ENCODE measurements at places on chromosomes 4 and X.

DNA sequence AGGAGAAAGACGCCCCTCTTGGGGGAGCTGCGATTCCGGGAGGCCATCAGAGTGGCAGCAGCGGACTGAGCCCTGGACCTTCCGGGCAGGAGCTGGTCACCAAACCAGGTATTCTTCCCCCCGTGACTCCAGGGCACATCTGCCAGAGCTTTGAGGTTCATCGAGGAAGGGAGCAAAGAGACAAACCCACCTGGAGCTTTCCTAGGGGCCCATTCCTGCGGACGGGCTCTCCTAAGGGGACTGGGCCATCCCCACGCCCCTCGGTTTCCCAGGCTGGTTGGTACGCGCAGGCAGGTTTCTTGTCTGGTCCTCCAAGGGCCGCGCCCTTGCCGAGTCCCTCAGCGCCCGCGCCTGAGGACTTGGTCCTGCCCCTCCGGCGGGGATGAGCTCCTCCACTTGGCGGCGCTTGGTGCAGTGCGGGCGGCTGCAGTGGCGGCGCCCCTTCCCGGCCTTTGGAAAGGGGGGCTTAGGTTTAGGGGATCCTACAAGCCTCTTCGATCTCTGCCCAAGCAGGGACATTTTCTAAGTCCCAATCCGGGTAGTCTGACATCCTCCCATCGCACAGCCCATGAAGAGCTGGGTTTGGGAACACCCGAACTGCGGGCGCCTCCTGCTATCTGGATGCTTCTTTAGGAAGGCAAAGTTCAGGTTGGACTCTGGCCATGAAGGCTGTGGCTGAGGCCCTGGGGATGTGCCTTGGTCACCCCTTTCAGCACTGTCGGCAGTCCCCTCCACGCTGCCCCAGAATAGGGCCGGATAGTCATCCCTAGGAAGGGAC, 538 bp downstream of the STBD1 start:
- DNase-seq, result peak; percentile 24

DNA sequence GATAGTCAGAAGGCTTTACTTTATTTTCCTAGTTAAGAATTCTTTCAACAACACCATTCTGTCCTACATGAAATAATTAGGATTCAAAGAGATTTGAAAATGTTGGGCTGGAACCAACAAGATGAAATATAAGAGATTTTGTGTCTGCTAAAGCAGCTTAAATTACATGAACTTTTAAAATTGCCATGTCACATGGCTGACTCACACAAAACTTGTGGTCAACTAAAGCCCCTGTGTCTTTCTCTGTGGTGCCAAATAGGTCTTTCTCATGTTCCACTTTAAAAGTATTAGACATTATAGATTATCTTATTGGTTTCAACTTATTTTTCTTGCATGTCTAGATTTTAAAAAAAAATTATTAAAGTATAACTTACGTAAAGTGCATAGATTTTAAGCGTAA, 60.8 kb upstream of the FHL1 start:
- DNase-seq, result no peak

- no peak for DNase-seq
Measured at GRCh38 chrX:63739885-63740284, 45.1 kb downstream of the ARHGEF9 start.

DNA sequence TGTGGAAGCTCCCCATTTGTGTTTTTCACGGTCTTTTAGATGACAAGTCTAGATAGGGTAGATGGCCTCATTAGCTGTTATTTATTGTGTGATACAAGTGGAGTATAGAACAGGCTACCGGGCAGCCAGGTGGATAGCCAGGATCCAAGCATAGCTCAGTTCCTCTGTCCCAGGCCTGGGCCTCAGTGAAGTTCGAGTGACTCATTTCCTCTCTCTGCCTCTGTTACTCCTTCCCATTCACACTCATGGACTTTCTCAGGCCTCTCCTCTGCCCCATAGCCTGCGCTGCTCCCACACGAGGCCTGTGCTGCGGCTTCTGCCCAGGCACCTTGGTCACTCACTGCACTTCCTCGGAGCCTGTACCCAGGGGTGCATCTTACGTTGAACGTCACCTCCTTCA, 54.5 kb downstream of the TENM3 start:
- no peak for DNase-seq

- no peak for DNase-seq
Measured at GRCh38 chrX:94676285-94676684, 1002.3 kb downstream of the FAM133A start.

- DNase-seq, result peak; percentile 65
Measured at GRCh38 chr4:7987148-7987989, 47.7 kb upstream of the AFAP1 start.

DNA sequence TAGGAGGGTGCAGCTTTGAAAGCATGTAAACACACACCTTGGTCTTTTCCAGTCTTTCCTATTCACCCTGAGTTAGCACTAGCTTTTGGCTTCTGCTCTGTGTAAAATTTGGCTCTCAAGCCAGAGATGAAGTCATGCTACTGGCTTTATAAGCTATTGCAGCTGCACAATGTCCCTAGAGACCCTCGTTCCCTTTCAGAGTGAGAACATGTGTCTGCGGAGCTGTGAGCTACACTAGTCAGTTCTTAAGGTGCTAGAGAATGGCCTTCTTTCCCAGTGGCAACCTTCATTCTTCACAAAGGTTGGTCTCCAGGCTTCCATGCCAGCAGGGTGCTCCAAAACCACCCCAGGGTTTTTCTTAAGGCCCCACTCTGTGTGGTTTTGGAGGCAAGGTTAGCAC, 199.1 kb downstream of the SPATA18 start:
- DNase-seq, result no peak

DNA sequence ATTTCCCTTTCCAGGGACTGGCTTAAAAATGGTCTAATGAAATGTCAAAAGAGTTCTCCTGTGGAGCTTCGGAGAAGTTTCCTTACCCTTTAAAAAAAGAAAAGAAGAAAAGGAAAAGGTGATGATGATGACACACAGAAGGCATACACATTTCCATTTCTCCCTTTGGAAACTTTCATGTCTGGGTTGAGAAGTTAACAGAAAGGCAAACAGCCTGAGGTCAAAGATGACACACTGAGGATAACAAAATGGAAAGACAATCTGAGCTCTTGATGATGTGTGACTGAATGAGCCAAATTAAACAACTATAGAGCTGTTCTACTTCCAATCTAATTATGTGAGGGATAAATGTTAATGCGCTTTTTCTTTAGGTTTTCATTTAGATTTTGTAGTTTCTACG, 32.2 kb downstream of the NFXL1 start:
- no peak for DNase-seq

DNA sequence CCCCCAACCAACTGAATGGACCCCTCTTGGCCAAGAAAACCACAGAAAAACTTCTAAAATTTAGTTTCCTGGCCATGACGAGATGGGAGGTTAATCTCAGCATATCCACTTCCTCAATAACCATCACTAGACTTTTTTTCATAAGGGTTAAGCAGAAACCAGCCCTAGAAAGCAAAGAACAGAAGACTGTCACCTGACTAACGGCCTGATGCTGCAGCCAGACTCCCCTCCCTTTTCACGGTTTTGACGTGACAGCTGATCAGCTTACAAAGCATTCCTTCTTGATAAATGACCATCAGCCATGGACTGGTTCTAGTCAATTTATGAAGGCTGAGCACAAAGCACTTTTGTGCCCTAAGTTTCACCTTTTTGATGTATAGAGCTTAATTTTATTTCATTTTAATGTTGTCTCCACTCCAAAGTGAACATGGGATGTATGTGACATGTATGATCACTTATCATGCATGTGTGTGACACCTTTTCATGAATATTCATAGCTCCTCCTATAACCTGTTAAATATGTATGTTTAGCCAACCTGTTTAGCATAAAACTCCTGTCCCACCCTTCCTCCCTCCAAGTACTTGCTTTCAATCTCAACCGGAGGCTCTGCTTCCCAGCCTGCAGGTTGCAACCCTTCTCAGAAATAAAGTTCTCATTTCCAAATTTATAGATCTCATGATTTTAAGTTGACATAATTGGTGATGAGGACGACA, 56.3 kb downstream of the SERTM2 start:
- no peak for DNase-seq

DNA sequence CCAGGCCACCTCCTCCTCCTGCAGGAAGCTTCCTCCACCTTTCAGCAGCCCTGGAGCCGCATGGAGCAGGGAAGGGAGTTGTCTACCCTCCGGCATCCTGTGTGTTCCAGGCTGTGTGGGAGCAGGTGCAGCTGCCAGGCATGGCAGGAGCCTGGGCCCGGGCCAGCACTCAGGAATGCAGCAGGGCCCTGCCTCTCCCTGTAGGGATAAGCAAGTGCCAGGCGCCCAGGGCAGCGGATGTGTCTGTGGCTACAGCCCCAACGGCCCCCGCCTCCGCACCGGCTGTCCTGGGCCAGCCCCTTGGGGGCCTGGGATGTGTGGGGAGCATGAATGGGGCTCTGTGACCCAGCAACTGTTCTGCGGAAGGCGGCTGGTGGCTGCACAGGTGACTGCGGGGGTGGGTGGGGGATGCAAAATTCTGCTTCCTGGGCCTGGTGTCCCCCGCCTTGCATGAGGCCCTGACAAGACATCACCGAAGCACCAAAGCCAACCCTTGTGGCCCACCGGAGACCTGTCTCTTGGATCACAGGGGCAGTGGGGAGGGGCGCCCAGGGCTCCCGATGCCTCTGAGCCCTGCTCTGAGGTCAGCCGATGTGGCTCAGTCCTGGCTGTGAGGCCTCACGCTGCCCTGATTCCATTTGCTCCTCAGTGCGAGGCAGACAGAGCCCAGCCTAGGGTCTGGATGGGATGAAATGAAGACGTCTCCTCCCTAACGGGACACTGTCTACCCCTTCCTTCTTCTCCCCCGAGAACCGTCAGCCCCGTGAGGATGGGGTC, 1.4 kb upstream of the DOK7 start:
- no peak for DNase-seq
